ENCODE measurements at places on chromosomes 16 and 17.

- DNase-seq: peak; percentile 77
Observed at GRCh38 chr17:38667099-38667786, 7.5 kb downstream of the EPOP start.

DNA sequence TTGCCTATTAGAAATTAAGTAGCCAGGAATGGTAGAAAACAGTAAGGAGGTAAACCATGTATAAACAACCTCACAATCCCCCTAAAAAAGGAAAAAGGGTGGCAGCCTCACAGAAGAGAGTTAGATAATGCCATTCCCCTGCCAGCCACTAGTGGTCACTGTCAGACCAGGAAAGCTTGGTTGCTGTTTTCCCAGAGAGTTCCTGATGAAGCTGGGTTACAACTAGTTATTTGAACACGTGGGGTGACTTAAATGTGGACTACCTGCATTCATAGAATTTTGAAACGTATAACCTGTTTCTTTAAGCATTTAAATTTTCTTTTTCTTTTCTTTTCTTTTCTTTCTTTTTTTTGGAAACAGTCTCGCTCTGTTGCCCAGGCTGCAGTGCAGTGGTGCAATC, 5.8 kb downstream of the GPRC5C start:
- peak; percentile 28 for DNase-seq

DNA sequence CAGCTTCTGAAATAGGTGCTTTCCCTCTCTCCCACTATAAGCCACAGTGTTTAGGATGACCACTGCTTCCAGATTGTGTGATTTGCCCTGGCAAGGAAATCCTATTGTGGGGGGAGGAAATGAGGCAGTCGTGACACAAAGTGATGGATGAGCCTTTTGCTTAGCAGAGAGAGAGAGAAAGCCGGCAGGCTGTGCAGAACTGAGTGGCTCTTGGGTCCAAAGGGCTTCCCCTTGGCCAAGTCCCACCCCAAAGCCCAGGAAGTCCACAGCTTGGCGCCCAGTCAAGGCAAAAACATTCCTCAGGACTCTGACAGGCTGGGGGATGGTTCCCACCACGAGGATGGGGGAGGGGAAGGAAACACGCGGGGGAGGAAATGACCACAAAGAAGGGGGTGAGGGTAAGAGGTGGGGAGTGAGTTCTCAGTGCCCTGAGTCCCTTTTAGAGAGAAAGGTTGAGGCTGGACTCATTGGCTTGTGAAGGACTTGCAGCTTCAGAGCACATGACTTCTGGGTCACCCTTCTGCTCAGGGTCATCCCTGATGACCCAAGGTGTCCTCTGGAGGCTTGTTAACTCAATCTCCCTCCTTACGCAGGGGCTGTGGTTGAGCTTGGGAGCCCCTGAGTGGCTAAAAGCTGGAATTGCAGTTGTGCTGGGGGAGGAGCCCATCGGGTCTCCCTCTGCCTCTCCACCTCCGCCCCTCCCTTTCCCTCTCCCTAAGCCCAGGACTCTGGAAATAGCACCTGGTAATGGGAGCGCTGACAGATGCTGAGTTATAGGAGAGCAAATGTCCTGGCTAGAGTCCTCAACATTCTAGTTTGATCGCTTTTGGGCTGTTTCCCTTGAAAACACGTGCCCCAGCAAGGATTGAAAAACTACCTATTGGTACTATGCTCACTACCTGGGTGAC, 10.3 kb upstream of the MSL1 start:
- DNase-seq: peak; percentile 85

DNA sequence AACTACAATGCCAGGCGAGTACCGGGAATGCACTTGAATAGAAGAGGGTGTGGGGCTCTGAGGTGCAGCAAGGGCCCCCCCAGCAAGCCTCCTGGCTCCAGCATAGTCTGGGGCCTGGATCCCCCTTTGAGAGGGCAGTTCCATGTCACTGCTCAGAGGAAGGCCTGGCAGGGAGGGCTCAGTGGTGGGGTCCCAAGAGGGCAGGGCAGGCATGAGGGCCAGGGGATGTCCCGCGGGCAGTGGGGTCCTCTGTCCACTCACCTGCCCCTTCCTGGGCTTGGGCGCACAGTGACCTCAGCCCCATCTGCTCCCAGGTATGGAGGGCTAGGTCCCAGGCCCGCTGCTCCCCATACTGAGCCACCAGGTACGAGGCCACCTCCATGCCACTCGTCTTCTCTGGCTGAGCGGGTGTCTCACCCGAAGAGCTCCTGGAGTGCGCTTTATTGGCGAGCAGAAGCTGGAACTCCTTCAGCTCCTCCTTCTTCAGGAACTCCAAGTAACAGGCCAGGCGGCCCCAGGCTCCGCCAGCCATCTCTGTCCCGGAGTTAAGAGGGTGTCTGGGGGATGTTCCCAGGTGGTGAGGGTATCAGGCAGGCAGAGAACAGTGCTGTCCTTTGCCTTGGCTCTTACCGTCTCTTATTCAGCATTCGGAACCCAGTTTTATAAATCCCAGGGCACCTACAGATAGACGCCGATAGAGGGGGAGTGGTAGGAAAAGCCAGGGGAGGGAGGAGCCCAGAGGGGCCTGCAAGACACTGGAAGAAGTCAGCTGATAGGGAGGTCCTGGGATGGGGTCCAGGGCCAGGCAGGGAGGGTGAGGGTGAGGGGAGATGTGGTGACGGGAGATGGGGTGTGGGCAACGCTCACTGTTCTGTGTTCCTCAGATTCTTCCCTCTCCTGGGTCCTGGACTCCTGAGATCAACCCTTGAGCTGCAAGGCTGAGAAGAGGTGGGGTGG, 605 bp downstream of the NLRP1 start:
- peak; percentile 20 for DNase-seq

DNA sequence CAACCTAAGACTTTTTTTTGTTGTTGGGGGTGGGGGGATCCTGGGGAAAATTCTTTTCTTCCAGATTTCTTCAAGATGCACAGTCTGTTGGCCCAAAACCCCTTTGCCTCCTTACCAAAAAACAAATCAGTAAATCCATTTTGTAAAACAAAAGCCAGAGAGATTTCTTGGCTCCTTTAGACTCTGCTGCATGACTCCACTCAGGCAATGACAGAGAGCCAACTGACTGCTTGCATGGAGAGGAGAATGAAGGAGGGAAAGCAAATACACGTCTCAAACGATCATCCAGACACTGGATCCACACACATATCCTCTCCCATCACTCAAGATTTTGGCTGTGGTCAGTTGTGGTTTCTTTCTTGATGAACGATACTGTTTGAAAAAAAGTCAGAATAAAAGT, 13.8 kb downstream of the COPRS start:
- DNase-seq: no peak

GRCh38 chr16:15041271-15042004, 14.4 kb downstream of the NTAN1 start:
- no peak for DNase-seq

GRCh38 chr16:47463771-47464624, 2.9 kb downstream of the PHKB start:
- no peak for DNase-seq

DNA sequence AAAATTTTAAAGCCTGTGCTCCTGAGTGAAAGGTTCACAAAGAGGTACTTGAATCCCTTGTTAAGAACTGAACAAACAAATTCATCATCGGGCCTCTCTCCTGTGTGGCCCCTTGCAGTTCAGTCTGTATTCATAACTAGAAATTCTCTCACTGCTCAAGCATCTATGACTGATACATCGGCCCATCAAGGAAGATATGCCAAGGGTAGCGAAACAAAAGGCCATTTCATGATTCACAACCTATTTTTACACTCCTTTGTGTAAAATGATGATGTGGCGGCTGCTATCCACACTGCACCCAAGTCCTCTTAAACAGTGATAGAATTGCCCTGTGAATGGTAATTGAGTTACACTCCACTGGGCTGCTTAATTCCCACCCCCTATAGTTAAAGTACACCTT, 204.6 kb downstream of the STX8 start:
- no peak for DNase-seq

- no peak for DNase-seq
Observed at GRCh38 chr16:80981103-80981502, 25.6 kb downstream of the CMC2 start.

DNA sequence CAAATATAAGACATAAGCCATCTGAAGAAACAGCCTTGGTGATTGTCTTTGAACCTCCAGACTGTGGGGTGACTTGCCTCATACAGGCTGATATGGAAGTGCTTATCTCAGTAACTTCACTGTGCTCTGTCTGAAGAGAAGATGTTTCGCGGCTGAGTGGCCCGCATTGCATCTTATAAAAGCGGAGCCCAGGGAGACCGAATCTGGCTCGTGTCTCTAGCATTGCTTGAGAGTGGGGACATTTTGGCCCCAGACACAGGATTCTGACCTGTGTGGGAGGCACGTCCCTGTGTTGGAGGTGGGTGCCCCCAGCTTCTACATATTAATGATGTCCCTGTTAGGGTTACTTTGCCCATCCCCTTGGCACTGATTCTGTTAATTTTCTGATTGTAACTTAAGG, 66.4 kb downstream of the METRNL start:
- DNase-seq: no peak

DNA sequence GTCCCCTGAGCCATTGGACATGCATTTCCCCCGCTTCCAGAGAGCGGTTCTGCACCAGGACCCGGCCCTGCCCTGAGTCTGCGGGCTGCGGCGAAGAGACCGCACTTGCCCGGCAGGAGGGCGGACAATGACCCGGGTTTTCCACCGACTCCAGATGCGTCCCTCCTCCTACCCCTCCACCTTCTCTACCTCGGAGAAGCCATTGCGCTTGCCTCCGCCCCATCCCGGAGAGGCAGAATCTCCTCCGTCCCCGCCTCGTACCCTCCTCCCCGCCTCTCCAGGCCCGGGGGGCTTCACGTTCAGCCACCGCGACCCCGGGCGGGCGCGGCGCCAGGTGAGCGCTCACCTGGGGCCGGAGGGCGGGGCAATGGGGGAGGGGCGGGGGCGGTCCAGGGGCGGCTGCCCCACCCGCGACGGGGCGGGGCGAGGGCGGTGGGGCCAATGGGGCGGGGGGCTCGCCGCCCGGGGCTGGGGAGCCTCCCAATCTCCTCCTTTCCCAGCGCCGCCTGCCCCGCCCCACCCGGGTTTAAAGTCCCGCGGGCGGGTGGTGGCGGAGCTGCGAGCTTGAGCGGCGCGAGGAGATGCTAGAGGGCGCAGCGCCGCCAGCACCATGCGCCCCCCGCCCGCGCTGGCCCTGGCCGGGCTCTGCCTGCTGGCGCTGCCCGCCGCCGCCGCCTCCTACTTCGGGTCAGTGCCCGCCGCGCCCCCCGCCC, at the start of gene WNT9B:
Gene WNT9B (plus strand): TSS at position 555 of the 713 bp plus-strand sequence. CDS start 56 bp downstream, at position 611.
- no peak for DNase-seq

GRCh38 chr17:60602385-60602742, 2.4 kb downstream of the PPM1D start:
- no peak for DNase-seq

GRCh38 chr17:63445065-63445464, 1.0 kb downstream of the CYB561 start:
- DNase-seq: no peak

GRCh38 chr16:76639685-76640289, 362.6 kb downstream of the CNTNAP4 start:
- no peak for DNase-seq

GRCh38 chr17:80034791-80035686, 633 bp downstream of the TBC1D16 start:
- DNase-seq: peak; percentile 33

GRCh38 chr16:2296661-2297505, 29.0 kb upstream of the RNPS1 start:
- peak; percentile 25 for DNase-seq

DNA sequence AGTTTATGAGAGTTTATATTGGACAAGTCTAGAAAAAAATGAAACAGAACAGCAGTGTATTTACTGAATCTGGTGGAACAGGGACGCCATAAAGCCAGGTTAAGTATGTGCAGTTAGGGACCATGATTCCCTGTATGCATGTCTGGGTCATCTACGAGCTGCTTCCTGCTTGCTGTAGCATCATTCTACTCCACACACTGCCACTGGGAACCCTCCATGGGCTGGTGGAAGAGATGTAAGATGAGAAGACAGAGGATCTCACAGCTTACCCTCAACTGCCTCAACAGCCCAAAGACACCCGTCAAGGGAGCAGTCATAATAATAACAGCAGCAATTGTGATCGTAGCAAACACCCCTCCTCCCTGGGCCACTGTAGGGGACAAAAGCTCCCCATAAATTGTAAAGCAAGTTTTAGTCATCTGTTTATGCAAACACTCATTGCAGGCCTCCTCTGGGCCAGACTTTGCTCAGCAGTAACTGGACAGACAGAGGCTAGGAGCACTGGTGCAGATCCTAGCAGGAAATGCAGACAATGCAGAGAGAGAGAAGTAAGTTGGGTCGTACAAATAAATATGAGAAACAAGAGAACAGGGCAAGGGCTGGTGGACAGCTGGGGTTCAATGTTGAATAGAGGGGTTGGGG, 188.0 kb downstream of the SOX9 start:
- DNase-seq: no peak

DNA sequence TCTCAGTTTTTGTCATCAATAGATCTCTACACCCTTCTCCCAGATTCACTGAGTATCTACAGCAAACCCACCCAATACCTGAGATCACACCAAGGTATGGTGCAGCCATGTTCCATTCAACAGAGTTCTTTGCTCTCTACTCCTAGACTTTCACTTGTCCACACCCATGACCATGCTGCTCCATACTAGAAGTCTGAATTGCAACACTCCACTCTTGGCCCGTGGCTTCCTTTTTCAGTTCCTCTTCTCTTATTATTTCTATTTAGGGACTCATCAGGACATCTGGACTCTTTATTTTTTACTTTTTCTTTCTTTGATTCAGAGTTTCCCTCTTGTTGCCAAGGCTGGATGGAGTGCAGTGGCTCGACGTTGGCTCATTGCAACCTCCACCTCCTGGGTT, 37.1 kb downstream of the YWHAE start:
- DNase-seq: no peak

GRCh38 chr17:79508291-79508716, 102.5 kb downstream of the RBFOX3 start:
- no peak for DNase-seq

- peak; percentile 20 for DNase-seq
Observed at GRCh38 chr16:46859719-46860152, 24.4 kb upstream of the GPT2 start.

DNA sequence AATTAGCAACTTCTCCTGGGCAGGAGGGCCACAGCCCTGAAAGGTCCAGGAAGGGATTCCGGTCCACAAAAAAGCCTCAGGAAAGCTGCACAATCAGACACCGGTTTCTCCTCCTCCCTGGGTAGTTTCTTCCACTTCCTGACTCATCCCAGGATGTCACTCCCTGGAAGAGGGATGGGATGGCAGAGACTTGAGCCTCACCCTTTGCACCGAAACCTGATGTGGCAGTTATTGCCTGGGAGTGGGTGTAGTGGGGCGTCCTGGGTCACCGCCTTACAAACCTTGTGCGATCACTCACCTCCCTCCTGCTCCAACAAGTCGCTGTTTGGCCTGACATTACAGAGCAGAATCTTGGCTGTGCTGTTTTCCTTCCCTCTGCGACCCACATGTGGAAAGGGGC, 70.8 kb downstream of the LYRM1 start:
- no peak for DNase-seq
